ENCODE measurements at places on chromosomes 2 and 18. TPM values are rescaled to one million over a fixed set of nuclear protein-coding genes. Genes with fewer than 3 reads are reported as not detected.
A peak's percentile ranks its signal among the peaks of the same experiment; 100 is the strongest.

GRCh38 chr2:16665748-16666448 is at the start of gene CYRIA:
CYRIA (minus strand) TSS chr2:16665834; CDS start chr2:16588119, 77,715 bp downstream.
- DNase-seq: no peak

- DNase-seq: no peak
Measured at GRCh38 chr18:6589923-6590322, 139.6 kb upstream of the ARHGAP28 start.

DNA sequence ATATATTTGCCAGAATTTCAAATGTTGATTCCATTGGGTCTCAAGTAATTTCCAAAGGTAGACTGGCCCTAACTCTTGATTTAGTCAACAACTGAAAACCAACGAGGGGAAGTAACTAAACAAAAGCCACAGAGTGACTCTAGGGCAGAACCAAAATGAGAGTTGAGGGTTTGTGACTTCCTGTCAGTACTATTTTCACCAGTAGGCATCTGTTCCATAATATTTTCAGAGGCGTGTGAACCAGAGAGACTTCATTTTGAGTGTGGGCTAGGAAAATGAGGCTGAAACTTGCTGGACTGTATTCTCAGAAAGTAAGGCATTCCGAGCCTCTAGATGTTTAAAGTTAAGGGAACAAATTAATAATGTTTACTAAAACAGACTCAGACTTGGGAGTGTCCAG is 70.6 kb downstream of the GDF7 start:
- DNase-seq: no peak

DNA sequence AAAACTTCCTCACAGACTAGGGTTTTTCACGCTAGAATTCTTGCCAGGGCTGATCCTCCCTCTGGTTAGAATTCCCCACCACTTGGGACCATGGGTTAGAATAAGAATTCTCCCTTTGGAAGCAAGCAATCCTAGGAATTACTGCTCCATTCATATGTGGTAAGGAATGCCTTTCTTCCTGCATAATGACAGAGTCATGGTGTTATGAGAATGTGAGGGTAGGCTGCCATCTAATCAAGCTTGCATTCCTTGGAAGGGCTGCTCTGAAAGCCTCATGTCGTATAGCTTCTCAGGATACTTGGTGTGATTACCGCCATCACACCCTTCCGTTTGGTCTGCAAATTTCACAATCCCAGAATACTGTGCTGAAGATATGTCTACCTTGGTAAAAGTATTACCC is 1282.4 kb upstream of the PIK3C3 start:
- no peak for DNase-seq

- DNase-seq: peak; percentile 42
Measured at GRCh38 chr18:62018034-62018758, 125.4 kb upstream of the RNF152 start.

DNA sequence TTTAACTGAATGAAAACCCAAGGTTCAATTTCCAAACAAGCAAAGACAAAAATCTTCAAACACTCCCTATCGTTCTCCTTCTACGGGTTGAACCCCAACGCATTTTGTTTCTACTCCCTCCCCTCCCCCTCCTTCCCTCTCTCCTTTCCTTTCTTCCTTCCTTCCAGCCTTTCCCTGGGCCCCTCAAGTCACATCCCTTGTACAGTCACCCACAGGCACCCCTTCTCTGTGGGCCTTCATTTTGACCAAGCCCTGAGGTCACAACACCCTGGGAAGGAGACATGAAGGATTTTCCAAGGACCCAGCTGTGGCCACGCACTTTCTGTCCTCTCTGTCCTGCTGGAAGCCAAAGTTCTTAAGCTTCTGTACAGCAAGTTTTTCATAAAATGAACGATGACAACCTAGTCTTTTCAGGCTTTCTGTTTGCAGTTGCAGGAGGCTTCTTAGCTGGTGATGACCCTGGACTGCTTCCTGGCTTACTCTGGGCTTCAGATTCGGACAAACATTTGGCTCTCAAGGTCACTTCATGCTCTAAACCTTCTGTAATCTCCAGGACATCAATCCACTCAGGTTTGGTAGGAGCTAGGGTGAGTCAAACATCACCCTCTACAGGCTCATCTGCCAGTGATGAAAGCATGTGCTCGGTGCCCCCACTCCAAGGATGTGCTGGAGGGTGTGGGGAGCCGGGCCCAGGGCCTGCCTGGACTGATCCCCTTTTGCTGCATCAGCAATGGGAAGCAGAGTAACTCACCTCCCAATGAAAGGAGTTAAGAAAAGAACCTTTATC is 25.5 kb downstream of the TMEM247 start:
- DNase-seq: no peak

- DNase-seq: peak; percentile 27
Measured at GRCh38 chr2:86368161-86368824, 30.9 kb upstream of the REEP1 start.

DNA sequence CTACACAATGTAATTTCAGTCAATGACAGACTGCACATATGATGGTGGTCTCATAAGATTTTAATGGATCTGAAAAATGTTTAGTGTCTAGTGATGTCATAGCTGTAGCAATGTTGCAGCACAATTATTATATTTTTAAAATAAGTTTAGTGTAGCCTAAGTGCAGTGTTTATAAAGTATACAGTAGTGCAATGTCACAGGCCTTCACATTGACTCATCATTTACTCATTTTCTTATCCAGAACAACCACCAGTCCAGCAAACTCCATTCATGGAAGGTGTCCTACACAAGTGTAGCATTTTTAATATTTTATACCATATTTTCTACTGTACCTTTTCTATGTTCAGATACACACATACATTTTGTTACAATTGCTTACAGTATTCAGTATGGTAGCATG is 663.1 kb downstream of the ERBB4 start:
- no peak for DNase-seq

GRCh38 chr18:57915865-57916582 is 112.9 kb upstream of the ATP8B1 start:
- peak; percentile 41 for DNase-seq

- peak; percentile 52 for DNase-seq
Measured at GRCh38 chr2:192162392-192163042, 32.2 kb downstream of the TMEFF2 start.

DNA sequence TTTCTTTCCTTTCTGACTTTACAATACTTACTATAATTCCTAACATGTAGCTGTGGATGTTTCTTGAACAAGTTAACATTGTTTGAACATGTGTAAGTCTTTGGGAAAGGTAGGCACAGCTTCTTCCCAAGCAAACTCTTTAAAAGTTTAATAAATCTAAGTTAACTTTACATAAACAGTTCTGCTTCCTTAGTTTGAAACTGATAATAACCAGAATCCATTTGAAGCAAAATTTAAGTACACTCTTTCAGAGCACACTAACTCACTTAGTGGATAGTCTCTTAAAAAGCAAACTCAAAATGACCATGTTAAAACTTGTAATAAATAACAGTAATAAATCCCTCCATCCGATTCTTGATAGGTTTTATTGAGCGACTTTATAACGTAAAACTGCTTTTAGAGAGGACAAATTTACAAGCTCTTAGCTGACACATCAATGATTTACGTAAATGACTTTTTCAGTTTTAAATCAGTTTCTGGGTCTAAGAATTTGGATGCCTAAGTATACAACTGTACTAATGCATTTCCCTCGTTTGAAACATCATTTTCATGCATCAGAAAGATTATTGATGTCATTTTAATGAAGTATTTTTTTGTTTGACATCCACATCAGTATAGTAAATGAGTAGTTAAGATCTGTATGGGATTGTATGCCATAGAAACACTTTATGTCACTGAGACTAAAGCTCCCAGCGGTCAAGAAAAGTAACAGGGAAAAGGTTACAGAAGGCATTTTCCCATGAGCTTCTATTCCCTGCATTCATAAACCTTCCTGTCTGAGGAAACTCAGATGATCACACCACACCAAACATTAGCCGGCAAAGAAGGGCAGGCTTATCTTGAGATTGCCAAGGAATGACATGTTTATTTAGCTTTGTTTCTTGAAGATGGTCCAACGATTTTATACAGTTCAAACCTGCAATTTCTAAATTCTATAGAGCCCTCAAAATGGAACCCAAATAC is 67.5 kb downstream of the PDE1A start:
- no peak for DNase-seq

DNA sequence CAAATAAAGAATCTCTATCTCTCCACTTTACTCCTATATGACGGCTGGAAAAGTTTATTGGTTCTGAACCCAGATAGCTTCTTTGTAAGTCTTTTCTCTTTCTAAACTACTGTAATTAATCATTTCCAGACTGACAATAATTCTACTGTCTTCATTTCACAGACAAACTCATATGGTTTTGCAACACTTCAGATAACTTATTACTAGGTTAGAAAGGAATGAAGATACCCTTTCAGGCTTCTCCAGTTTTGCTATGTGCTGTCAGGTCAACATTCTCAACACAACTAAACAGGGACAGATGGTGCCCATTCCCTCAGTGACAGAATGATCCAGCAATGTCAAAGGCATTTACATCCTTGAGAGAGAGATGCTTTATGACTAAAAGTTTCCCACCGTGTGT is 198.5 kb upstream of the ITGA4 start:
- no peak for DNase-seq

- DNase-seq: no peak
Measured at GRCh38 chr2:3604207-3604877, 9.4 kb downstream of the COLEC11 start.

DNA sequence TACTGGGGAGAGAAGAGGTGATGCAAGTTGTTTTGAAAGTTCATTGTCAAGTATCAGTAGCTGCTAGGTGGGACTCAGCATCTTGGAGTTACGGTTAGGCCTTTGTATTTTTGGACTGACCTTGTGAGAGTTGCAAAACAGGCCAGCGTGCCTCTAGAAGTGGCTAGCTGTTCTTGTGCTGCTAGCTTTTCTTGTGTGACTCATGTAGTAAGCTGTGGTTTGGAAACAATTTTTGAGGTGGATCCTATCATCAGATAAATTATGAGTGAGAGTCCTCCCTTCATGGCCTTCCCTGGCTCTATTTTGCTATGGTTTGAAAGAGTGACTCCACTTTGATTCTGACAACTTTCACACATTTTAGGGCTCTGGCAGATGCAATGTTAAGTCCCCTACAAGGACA is 409.2 kb upstream of the HS6ST1 start:
- DNase-seq: peak; percentile 72

DNA sequence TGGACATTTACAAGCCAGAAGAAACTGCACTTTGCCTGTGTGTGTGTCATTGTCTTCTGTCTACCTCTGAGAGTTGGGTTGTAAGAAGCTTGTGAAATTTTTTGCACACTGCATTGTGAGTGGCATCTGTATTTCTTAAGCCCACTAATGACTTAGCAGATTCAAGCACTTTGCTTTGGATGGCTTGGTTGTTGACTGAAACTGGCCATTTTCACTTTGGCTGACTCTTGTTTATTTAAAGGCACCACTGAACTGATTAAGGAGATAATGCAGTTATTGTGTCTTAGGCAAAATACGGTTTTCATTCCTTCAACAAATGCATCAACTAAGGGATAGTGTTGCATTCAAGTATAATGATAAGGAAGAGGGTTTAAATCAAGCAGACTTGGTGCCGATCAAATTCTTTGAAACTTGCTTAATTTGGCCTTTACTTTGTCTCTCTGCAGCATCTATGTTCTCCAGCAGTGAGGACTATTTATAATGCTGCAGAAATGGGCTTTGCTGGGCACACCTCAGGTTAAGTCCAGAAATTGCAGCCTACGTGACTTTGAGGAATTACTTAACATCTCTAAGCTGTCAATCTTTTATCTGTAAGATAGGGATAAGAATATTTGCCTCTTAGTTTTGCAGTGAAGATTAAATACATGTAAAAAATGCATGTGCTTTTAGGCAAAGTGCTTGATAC is 142.0 kb downstream of the CCDC85A start:
- DNase-seq: peak; percentile 4

DNA sequence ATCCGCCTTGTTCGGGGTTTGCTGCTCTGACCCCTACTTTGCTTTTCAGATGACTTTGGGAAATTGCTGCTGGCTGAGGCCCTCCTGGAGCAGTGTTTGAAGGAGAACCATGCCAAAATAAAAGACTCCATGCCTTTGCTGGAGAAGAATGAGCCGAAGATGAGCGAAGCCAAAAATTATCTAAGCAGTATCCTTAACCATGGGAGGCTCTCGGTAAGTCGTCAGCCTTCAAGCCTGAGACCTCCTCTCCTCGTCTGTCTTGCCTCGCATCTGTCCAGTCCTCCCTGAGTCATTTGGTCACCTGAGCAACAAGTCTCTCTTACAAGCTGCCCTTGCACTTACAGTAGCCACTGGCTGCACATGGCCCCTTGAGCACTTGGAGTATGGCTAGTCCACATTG is 34.7 kb upstream of the MCFD2 start:
- DNase-seq: no peak

DNA sequence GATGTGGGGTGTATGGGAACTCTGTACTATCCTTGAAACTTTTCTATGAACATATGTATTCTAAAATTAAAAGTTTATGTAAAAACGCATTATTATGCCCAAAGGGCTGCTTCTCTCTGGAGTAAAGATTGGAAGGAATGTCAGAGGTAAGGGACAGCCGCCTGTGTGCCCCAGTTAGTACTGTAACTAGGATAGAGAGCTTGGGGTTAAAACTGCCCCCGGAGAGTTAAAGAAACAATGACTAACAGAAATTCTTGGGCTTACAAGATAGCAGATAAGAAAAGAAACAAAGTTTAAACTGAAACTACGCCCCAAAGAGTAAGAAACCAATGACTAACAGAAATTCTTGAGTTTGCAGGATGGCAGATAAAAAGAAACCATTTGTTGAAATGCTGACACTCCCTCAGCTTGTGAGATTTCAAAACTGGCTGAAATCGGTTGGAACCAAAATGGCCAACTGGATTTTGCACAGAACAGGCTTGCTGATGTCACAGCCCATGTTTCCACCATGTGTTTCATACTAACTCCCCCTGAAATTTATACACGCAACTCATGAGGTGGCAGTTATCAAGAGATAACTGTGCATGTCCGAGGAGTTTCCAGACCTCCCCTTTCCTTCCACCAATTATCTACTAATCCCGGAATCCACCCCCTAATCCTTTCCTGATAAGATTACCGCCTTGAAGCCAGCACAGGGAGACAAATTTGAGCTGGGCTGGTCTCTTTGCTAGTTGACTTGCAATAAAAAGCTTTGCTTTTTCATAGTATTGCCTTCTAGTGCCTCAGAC is 8.7 kb upstream of the TXNDC2 start:
- peak; percentile 87 for DNase-seq

- DNase-seq: no peak
Measured at GRCh38 chr2:240782221-240782885, 37.7 kb downstream of the KIF1A start.

GRCh38 chr2:109459485-109459884 is 154.3 kb downstream of the SEPTIN10 start:
- peak; percentile 29 for DNase-seq

The ZNF385B gene
- total RNA-seq: 0.14 TPM

The TNS1 gene
- total RNA-seq: 0.45 TPM

The CPS1 gene
- total RNA-seq: 30.4 TPM

The FEV gene
- total RNA-seq: not detected

The DRC1 gene
- not detected for total RNA-seq

The C2orf66 gene
- total RNA-seq: not detected

The KIAA2012 gene
- total RNA-seq: not detected

The SIX2 gene
- total RNA-seq: 0.06 TPM

The CHN1 gene
- total RNA-seq: 14.5 TPM

The ALKAL2 gene
- total RNA-seq: not detected

The PRKAG3 gene
- total RNA-seq: not detected

The CYTIP gene
- 0.06 TPM for total RNA-seq

The SRD5A2 gene
- total RNA-seq: not detected

The CD8A gene
- not detected for total RNA-seq

The ALPP gene
- total RNA-seq: 1.5 TPM
